ENCODE measurements at places on chromosomes 5 and 9. TPM values are rescaled to one million over a fixed set of nuclear protein-coding genes. Genes with fewer than 3 reads are reported as not detected.

The SLC25A48 gene
- total RNA-seq = not detected

DNA sequence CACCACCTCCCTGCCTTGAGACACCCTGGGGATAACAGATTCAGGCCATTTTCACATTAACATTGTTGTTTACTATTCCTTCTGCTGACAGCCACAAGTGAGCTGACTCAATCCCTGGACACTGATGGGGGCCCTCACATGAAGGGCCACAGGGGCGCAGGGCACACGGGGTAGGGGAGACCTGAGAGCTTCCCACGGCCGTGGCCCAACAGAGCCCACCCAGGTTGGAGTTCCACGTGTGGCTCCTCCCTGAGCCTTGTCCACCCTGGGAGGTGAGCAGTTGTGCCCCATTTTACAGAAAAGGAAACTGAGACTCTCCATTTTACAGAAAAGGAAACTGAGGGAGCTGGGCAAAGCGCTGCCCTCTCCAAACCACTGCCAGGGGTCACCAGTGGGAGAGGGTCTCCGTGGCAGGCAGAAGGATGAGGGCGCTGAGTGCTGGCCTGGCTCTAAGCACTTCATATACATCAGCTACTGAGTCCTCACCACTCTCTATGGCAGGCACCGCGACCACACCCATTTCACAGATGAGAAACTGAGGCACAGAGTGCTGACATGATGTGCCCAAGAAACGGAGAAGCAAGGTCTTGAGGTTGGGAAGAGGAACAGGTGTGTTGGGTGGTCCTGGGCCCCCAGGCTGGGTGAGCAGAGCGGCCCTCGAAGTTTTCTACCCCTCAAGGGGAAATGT, 2.3 kb downstream of the NINJ1 start:
- H3K27ac ChIP-seq = no peak overlapping the region
- no peaks in the 10 kb centered on the region for H3K27me3 ChIP-seq
- H3K4me1 ChIP-seq = peaks cover 66% of the 10 kb centered on the region
- no peak for DNase-seq
- H3K4me3 ChIP-seq = no peak overlapping the region

The OBP2B gene
- total RNA-seq = not detected

DNA sequence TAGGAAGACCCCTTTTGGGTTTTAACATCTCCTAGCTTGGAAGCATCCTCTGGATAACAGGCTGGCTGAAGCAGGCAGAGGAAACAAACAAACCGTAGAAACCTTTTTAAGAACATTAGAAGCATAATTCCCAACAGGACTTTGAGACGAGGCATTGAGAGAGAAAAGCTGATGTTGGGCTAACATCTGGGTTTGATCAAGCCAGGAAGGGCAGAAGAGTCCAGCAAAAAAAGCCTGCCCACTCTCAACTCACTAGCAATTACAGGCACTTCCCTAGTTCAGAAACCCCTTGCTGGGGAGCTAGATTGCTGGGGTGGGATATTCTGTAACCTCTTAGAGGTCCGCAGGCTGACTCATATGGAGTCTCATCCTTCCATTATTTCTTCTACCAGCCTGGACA, 75.4 kb upstream of the CTNNA1 start:
- no peak overlapping the region for H3K27ac ChIP-seq
- DNase-seq = no peak
- H3K36me3 ChIP-seq = peaks cover 1% of the 10 kb centered on the region
- no peaks in the 10 kb centered on the region for H3K4me1 ChIP-seq
- H3K4me3 ChIP-seq = no peak overlapping the region

GRCh38 chr5:130923543-130924124, 241.4 kb downstream of the HINT1 start:
- peaks cover 15% of the 10 kb centered on the region for H3K27me3 ChIP-seq
- peaks cover 3% of the 10 kb centered on the region for H3K36me3 ChIP-seq
- H3K27ac ChIP-seq = no peak overlapping the region
- no peak for DNase-seq
- no peak overlapping the region for H3K4me3 ChIP-seq
